Non-pigmented ciliary epithelial cell (primary cell): ENCODE measurements at places on chromosomes 5 and 9.

GRCh38 chr5:136420168-136420898 is 55.0 kb upstream of the TRPC7 start:
- no peak for DNase-seq

- no peak for DNase-seq
Measured at GRCh38 chr5:180799902-180800801, 2.5 kb downstream of the MGAT1 start.

DNA sequence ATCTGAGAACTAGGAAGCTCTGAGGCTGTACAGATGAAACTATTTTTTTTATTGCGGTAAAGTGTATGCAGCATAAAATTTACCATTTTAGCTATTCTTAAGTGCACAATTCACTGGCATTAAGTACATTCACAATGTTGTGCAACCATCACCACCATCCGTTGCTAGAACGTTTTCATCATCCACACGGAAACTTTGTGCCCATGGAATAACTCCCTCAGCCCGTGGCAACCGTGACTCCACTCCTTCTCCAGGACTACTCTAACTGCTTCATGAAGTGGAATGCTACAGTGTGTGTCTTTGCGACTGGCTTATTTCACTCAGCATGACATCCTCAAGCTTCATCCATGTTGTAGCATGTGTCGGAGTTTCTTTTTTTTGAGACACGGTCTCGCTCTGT is 57.1 kb downstream of the COL23A1 start:
- DNase-seq, result no peak

DNA sequence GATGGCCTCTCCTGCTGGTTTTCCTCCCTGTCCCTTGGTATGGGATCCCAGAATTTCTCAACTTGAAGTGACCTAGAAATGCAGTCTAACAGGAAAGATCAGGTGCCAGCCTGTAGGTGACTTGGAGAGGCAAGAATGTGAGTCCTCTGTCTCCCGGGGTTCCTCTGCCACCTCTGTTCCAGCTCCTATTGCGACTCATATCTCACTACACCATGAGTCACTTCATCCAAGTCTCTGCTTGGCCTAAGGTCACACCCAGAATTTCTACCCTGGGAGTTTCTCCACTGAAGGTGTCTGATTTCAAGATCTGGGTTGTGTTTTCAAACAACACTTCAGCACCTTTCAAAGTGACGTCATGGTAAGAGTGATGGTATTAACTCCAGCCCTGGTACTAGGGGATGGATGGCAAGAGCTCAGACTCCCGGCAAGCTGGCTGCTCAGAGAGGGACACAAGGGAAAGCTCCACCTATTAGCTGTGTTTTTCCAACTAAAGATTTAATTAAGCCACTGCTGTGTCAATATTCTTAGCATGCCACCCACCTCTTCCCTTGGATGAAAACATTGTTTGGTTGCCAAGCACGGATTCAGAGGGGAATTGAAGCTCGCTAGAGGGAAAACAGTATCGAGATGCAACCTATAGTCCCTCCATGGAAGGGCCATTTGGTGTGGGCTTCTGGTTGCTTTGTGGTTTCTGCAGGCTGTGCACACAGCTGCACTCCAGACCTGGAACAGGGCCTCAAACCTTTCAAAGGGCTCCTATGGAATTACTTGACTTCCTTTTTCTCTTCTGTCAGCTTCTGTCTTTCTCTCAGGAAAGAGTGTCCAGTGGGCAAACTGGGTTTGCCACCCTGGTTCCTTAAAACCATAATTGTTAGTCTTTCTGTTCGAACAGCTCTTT is 205.7 kb downstream of the GAS1 start:
- no peak for DNase-seq

GRCh38 chr5:172102218-172102870 is 85.7 kb downstream of the STK10 start:
- no peak for DNase-seq

DNA sequence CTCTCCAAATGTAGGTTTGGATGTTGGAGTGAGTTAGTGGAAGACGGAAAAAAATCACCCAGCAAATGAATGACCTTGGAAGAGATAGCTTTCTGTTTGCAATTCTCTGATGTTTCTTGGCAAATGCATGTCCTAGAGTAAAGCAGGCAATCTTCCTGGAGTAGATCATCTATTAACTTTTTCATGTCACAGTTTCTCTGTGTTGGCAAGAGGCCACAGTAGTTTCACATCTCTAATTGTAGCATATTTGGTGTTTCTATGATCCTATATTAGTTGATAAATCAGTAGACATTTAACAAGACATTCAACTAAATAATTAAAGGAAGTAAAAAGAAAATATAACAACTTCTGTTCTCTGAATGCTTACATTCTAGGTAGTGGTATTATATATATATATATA is 138.2 kb upstream of the MINAR2 start:
- DNase-seq, result no peak

GRCh38 chr5:165188556-165189175 is 1683.2 kb downstream of the MAT2B start:
- DNase-seq, result no peak

DNA sequence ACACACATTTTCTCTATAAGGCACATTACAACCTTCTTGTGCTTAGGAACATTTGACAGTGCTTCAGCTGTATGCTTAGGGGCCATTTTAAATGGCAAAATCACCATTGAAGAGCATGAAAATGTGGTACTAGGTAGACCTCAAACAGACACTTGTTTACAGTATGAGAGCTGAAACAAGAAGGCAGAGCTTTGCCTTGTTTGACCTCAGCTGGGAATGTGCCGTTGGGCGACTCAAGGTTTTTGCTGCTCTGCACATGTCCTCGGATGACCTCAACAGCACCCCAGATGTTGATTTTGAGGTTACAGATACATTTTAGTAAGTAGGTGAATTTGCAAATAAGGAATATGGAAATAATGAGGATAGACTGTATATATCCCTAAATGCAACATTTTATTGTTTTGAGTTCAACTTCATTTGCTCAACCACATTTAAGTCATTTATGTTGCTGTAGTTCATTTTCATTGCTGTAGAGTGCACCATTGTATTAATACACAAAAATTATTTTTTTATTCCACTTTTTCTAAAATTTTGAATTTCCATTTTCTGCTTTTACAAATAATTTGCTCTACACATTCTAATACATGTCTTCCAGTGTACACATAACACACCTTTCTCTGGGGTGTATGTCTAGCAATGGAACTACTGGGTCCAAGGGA is 206.8 kb downstream of the NR3C1 start:
- DNase-seq, result no peak

GRCh38 chr5:150075806-150076205 is 10.5 kb downstream of the CSF1R start:
- no peak for DNase-seq

DNA sequence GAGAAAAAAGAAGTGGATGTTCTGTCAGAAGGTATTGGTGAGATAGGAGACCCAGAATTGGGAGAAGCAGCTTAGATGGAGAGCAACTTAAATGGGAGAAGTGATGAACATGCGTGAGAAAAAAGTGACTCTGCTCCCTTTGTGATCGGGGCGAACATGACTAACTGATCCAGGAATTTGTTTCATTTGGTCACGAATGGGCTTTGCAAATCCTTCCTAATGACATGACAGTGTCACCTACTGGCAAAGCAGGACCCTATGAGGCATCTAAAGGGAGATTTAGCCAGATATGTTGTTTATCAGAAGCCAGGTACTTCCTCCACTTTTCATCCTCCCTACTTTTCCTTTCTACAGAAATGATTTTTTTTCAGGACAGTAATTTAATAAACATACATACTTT is 787.4 kb upstream of the RGMB start:
- DNase-seq, result peak; percentile 22

DNA sequence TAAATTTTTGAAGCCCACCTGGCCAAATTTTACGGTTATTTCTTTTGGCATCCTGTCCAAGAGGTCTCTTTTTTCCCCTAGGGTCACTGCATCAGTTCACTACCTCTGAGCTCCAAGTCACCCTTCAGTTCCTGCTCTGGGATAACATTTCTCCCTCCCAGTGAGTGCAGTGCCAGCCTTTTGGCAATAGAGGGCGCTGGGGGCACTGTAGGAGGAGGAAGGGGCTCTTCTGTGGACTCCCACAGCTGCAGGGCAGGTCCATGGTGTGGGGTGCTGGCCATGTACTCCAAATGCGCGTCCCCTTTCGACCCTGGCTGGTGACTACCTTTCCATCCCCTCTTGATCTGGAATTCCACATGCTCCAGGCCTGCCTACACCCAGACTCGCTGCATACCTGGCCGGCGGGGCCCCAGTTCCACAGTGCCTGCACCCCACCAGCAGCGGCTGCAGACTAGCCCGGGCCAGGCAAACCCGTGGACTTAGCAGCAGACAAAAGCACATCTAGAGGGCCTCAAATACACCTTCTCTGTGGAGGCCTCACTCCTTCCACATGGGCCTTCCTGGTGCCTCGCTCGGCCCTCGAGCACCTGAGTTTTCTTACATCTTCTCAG is 20.3 kb upstream of the NINJ1 start:
- no peak for DNase-seq

- DNase-seq, result no peak
Measured at GRCh38 chr5:6143523-6143922, 234.8 kb downstream of the MED10 start.

- DNase-seq, result no peak
Measured at GRCh38 chr5:82338771-82339373, 60.7 kb upstream of the RPS23 start.

DNA sequence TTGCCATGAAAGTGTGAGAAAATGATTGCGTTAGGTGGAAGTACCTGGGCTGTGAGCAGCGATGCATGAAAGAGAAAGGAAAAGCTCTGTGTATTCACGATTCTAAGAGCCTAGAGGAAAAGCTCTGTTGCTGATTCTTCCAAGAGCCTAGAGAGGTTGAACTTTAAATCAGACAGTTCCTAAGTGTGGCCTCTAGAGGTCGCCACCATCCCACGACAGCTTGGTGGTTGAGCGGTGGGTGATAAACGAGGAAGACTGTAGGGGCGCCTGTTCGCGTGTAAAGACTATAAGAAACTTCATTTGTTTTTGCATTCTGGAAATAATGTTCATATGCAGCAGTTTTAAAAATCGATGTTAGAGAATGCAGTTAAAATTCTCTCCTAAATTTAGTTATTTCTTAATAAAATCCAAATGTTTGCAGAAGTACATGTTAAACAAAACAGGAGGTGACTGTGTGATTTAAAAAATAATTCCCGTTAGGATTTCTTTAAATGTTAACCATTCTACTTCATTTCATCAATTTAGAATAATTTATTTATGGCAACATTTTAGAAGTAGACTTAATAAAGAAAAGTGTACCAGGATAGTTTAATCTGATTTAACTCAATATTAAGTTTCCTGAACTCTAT is 107.7 kb downstream of the TENT4A start:
- no peak for DNase-seq

DNA sequence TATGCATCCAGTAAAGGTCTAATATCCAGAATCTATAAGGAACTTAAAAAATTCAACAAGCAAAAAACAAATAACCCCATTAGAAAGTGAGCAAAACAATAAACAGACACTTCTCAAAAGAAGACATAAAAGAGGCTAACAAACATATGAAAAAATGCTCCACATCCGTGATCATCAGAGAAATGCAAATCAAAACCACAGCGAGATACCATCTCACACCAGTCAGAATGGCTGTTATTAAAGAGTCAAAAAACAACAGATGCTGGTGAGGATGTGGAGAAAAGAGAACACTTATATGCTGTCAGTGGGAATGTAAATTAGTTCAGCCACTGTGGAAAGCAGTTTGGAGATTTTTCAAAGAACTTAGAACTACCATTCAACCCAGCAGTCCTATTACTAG is 86.1 kb downstream of the WWC1 start:
- DNase-seq, result no peak

DNA sequence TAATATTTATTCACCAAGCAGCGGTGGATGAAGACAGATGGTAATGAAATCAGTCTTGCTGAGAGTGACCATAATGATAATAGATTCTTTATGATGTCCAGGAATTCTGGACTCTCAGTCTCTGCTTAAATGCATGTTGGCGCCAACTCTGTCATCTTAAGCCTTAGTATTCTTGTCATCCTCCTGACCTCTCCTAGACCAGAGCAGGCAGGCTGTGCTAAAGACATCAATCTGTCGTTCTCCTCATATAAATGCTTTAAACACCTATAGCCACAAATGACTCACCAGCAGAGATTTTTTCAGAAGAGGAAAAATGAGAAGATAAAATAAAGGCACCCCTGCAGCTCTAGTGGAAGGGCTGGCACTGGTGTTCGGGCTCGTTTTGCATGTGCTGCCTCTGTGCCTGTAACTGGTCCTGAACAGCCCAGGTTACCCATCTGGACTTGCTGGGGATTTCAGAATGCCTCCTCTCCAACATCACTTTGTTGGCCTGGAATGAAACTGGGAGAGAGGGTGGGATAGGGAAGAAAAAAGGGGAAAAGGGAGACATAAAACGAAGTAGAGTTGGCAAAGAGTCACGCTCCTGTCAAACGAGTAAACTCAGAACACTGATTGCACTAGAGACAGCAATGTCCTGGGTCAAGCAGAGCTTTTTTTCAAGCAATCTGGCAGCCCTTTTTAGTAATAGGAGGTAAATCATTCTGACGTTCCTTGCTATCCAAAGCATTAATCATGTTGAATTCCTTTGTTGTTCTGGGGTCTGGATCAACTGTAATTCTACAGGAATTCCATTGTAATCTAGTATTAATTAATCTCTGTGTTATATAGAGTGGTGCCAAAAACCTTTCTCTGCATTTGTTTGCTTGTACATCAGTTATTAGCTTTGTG is 195.5 kb upstream of the CLINT1 start:
- no peak for DNase-seq

DNA sequence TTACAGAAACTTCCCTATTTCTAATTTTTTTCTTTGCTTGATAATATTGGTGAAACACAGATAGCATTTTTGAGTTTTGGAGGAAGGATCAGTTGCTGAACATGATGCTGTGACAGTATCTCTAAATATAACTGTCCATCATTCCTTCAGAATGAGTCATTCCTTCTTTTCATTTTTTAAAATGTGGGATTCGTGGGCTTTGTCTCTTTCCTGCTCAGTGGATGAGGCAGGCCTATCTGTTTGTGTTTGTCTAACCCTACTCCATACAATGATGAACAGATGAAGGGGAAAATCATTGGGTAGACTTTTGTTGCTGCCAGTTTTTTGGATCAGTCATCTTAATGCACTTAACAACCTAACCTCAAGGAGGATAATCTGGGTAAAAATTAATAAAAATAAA is 15.7 kb upstream of the OR13C8 start:
- DNase-seq, result no peak

DNA sequence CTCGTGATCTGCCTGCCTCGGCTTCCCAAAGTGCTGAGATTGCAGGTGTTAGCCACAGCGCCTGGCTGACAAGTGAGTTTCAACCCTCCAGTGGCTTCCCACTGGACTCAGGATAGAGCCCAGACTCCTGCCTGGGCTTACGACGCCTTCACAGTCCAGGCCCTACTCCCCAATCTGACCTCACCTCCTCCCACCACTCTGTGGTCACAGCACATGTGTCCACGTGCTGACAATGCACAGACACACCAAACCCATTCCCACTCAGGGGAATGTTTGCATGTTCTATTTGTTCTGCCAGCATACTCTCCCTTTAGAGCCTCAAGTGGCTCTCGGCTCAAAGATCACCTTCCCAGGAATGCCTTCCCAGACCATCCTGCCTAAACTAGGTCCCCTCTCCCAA is 31.1 kb upstream of the TRIM14 start:
- DNase-seq, result no peak

- DNase-seq, result no peak
Measured at GRCh38 chr9:114314881-114315722, 7.8 kb upstream of the ORM1 start.

GRCh38 chr5:56108246-56108645 is 113.5 kb upstream of the IL6ST start:
- no peak for DNase-seq
